GM19239 (cell line): ENCODE measurements at places on chromosomes 4 and X.

GRCh38 chrX:16771483-16772398 lies 14.5 kb upstream of the TXLNG start:
- DNase-seq, result no peak

GRCh38 chrX:31271615-31272471 lies 200.0 kb upstream of the FTHL17 start:
- no peak for DNase-seq

DNA sequence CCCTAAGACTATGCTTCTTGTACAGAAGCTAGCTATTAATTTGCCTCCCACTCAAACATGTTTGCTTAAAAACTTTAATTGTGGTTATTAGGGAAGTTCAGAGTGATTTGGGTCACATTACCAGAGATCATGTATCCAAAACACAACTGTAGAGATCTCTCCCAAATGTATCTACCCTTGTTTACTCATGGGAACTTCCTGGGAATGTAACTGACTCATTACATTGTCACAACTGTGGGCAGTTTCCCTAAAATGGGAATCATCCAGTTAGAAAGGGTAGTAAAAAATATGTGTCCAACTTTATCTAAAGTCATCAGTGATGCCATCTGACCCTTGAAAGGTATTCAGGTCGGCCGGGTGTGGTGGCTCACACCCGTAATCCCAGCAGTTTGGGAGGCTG lies 40.3 kb upstream of the GLRA3 start:
- no peak for DNase-seq

GRCh38 chrX:129980001-129980401 lies 2.4 kb upstream of the BCORL1 start:
- no peak for DNase-seq

DNA sequence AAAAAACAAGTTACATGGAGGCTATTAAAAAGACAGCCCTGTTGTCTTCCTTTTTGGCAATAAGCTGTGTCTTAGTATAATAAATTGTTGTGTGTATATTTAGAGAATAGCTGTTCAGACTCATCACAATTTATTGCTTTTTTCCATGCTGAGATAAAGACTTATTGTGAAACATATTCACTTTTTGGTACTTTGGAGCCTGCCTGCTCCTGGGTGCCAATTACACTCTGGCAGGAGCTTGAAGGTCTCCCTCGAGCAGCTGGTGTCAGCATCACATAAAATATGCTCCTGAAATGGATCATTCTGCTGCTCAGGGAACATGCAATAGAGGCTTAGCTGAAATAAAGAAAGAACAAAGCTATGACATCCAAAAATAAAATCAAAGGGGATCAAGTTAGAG lies 211.6 kb upstream of the DKK2 start:
- no peak for DNase-seq

- no peak for DNase-seq
These were observed 219.6 kb downstream of the DKK2 start for GRCh38 chr4:106816496-106816895.

- DNase-seq, result no peak
These were observed 145.9 kb upstream of the NOCT start for GRCh38 chr4:138869631-138870030.

GRCh38 chrX:67892401-67892800 lies 348.6 kb downstream of the AR start:
- DNase-seq, result no peak

GRCh38 chrX:22664826-22665225 lies 334.9 kb upstream of the DDX53 start:
- DNase-seq, result no peak

GRCh38 chr4:112234952-112235609 lies 3.5 kb downstream of the AP1AR start:
- no peak for DNase-seq

GRCh38 chr4:89021684-89022083 lies 35.3 kb downstream of the FAM13A start:
- no peak for DNase-seq

DNA sequence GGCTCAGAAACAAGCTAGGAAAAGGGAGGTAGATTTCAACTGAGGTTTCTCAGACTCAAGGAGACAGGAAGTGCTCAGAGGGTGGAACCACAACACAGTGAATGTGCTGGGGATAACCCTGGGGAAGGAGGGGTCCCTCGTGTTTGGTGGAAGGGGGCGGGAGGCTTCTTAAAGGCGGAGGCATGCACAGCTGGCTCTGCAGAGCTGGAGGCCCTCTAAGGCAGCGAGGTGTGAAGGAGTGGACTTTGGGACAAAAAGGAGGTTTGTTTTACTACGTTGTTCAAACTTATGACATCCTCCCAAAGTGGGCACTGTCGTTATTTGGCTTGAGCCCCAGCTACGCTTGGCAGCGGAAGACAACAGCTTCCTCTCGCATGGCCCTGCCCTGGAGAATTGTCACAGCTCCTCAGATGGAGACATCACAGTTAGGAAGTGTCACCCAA lies 21.7 kb upstream of the MTM1 start:
- DNase-seq, result no peak

GRCh38 chr4:36255577-36255976 lies 11.3 kb upstream of the ARAP2 start:
- peak; percentile 26 for DNase-seq

DNA sequence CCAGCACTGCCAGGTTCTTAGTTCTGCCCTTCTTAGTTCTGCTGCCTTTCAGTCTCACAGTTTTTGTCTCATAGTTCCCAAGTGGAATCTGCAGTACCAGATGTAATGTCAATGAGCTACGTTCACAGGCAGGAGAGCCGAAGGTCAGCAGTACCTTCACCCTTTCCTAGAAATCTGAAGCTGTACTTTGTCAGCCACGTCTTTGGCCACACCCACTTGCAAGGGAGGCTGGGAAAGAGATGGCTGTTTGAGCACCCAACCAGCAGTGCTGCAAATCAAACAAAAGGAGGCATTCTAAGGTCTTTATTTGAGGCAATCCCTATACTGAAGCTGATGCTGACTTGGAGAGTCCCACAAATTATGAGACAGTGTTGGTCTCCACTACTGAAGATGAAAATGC lies 199.1 kb upstream of the NPY2R start:
- no peak for DNase-seq

DNA sequence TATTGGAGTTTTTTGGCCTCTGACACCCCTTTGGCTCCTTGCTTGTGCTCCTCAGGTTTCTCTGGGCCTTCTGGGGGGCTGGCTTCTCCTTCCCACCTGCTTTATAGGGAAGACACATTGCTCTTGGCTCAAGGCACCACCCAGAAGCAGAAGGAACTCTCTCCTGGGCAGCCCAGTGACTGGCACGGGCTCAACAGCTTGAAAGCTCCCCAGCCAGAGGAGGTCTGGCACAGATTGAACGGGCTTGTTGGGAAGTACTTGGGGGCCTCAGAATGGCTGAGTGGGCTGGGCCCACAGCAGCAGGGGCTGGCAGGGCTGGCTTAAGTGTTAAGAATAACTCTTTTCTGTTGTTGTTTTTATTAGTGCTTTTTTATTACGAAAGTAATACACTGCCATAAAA lies 11.2 kb upstream of the ZNF185 start:
- no peak for DNase-seq

- no peak for DNase-seq
These were observed 192.3 kb upstream of the ANKRD50 start for GRCh38 chr4:124904723-124905388.

GRCh38 chr4:47930971-47931804 lies 16.8 kb upstream of the NFXL1 start:
- no peak for DNase-seq

DNA sequence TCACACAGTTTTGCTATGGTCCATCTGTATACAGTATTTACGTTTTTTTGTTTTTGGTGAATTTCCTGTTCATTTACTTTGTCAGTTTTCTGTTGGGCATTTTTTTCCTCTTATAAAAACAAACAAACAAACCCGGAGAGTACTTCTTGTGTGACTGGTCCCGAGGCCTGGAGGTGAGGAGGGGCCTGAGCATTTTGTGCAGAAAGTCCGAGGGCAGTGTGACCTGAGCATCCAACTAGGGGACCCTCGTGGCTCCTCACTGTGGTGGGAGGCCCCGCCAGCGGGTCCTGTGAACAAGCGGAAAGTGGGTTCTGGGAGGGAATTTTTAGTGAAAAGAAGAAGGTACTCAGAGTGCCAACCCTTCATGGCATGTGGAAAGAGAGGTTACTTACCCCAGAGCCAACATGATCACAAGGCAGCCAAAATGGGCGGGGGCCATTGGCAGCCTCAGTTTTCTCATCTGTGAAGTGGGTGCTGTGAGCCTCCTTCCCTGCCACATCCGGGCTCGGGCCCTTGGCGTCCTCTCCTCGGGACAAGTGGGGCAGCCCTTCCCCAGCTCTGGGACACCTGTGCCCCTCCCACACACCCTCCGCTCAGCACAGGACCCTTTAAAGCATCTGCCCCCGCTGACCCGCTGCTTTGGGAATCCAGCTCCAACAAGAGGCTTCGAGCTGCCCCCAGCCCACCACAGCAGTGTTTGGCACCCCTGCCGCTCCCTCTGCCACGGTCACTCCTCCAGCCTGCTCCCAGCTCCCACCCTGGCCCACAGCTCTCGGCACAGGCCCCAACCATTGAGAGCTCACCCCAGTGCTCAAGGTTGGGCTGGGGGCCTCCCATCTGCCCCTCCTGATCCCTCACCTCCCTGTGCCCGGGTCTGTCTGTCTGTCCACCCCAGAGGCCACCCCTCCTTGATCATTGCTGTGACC lies 22.8 kb upstream of the GPR78 start:
- no peak for DNase-seq

GRCh38 chr4:147805946-147806345 lies 74.1 kb downstream of the ARHGAP10 start:
- DNase-seq, result no peak

GRCh38 chr4:93648258-93648657 lies 180.3 kb upstream of the ATOH1 start:
- no peak for DNase-seq

- DNase-seq, result no peak
These were observed 144.7 kb downstream of the ZAR1 start for GRCh38 chr4:48634688-48635308.

GRCh38 chrX:127908384-127908783 lies 143.8 kb downstream of the ACTRT1 start:
- no peak for DNase-seq

GRCh38 chr4:68383115-68383514 lies 33.2 kb upstream of the YTHDC1 start:
- DNase-seq, result no peak

- DNase-seq, result no peak
These were observed 45.4 kb upstream of the CTAG2 start for GRCh38 chrX:154698630-154699248.

GRCh38 chrX:110026099-110026844 lies 23.4 kb downstream of the TMEM164 start:
- DNase-seq, result no peak

GRCh38 chr4:48777739-48778138 lies 2.3 kb downstream of the FRYL start:
- DNase-seq, result no peak

DNA sequence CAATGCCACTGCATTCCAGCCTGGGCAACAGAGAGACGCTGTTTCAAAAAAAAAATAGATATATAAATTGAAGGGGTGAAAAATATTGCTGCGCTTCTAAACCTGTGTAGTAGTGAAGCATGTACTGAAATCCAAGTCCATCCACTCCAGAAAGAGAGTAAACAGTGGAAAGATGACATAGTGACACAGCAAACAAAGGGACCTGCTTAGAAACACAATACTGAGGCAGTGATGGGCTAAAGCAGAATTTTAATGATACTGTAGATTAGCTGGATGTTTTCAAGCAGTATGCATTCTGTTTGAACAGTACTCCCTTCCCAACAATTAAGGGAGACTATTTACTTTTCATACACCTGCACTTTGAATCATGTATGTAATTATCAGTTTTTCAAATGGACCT lies 42.5 kb downstream of the TFDP3 start:
- DNase-seq, result no peak

DNA sequence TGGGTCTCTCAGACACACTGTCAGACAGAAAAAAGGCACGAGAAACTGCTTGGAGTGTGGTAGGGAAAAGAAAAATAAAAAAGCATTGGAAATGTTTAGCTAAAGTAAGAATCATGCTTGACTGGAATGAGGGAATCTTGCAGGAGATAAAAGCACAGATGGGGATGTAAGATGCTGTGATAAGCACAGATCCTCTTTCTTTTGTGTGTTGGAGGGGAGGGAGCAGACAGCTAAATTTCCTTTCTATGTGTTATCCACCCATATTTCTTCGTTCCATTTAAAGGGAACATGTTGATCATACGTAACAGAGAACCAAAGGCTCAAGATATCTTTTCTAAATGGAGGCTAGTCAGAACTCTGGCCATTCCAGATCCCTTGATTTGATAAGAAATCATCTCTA lies 614.0 kb upstream of the LCORL start:
- DNase-seq, result no peak

DNA sequence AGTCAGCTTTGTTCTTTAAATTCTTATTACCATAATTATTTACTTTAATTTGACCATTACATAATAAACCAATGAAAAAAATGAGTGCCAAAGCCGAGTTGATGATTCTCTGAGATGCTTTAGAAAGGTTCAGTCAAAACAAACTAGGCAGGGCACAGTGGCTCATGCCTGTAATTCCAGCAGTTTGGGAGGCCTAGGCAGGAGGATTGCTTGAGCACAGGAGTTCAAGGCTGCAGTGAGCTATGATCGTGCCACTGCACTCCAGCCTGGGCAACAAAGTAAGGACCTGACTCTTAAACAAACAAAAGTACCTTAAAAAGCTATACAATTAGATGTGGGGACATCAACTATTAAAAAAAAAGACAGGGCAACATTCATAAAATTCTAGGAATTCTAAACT lies 75.0 kb downstream of the AFAP1 start:
- no peak for DNase-seq

- DNase-seq, result no peak
These were observed 109.4 kb downstream of the GPR143 start for GRCh38 chrX:9656277-9656676.

- peak; percentile 69 for DNase-seq
These were observed 168.3 kb downstream of the SPRY1 start for GRCh38 chr4:123564758-123565346.

GRCh38 chr4:6011271-6011671 lies 7.0 kb downstream of the C4orf50 start:
- no peak for DNase-seq

GRCh38 chr4:120629546-120630108 lies 292.9 kb downstream of the PRDM5 start:
- DNase-seq, result no peak

- no peak for DNase-seq
These were observed 723 bp downstream of the NKX6-1 start for GRCh38 chr4:84498203-84498934.

DNA sequence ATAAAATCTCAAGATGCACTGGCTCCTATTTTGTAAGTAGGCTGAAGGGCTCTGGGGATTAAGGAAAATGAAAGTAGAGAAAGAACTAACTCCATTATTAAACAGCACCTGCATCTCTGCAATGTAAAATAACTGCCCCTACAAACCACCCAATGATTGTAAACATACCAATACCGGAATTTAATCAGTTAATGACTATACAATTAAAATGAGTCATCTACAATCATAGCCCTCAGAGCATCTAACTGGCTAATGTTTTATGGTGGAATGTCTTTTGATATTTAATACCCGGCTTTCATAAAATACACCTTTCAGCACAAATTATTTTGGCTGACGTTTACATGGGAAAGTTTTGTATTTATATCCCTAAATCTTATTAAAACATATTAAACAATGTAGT lies 142.3 kb downstream of the PAPSS1 start:
- DNase-seq, result no peak

GRCh38 chrX:38028300-38028699 lies 21.9 kb downstream of the SYTL5 start:
- DNase-seq, result no peak
